Urothelium cell line (cell line): ENCODE measurements at places on chromosomes 6 and 20.

GRCh38 chr20:2692036-2692885 lies at the start of gene EBF4:
TSS of gene EBF4 (plus strand) at chr20:2692780. CDS start at chr20:2693646, 866 bp downstream.
- peak; percentile 88 for DNase-seq

DNA sequence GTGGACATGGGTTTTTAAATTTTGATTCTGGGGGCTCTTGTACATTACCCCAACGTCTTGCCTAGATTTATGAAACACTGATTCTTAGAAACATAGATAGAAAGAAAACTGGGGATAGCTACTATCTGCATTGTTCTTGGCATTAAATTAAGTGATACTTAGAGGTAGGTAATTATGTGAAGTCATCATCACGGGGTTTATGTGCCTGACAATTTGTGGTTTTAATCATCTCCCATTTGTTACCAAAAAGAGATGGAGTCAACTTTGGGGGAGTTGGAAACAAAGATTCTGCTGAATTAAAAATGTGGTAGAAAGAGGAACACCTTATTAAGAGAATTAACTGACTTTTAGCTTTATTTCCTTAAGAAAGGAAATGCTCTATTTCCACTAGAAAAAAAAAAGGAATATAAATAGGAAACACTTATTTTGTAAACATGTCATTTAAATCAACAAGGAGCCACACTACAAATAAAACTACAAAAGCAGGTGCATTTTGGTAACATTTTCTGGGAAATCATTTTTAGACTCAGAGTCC lies 5.6 kb downstream of the TNFAIP3 start:
- DNase-seq: no peak

GRCh38 chr20:20498076-20498861 lies 130.4 kb downstream of the INSM1 start:
- DNase-seq: no peak

DNA sequence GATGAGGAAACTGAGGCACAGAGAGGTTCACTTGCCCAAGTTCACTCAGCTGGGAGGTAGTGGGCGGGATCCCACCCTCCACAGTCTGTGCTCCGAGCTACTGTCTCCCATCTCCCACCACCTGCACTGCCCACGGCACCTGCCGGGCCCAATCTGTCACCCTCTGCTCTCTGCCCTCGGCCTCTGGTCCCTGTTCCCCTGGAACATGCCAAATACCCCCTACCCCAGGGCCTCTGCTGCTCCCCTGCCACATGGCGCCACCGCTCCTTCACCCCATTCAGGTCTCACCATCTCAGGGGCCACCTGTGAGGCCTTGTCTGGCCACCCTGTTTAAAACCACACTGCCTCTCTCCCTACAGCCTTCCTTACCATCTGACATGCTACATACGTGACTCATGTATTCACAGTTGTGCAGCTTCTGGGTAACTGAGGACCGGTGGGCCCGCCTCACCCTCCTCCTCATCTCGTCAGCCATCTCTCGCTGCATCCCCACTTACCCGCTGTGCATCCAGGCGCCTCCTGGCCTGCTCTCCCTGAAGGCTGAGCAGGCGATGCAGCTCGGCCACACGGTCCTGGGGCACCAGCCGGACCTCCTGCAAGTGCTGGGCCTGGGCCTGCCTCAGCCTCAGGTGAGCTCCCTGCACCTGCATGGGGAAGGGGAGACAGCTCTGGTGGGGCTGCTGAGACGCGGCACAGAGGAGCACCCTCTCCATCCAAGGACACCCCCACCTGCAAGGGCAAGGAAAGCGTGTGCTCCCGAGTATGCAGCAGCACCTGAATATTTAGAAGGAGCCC lies 50.6 kb downstream of the GINS1 start:
- no peak for DNase-seq

DNA sequence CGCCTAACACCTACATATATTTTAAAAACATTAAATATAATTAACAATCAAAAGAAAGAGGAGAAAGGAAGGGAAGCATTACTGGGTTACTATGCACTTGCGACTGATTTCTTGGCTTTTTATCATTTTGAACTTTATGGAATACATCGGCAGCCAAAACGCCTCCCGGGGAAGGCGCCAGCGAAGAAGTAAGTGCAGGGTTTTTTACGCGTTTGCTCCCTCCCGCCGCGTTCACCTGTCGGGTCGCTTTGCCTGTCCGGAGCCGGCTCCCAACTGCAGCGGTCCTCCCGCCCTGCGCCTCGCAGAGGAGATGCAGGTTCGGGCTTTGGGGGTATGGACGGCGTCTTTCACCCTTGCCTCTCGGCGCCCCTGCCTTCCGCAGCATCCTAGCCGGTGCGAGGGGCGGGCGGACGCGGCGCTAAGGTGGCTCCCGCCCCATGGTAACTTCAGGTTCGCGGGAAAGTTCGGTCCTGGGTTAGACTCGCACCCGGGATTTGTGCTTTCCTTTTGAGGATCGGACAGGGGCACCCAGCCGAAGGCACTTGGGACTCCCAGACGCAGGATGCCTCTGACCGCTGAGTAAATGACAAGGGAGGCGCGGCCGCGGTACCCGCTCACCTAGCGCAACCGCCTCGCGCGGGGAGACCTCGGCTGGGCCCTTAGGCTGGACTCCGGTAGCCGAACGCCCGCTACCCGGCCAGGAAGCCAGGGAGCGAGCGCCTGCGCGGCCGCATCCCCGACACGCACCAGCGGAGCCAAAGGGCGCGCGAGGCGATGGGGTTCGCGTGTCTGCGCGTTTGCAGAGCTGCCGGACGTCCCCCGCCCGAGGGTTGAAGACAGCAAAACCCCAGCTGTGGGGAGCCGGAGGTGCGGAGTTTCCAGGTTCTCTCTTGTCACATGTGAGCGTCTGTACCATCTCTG lies 891 bp downstream of the RSPO3 start:
- peak; percentile 20 for DNase-seq

GRCh38 chr6:118522422-118522821 lies 25.7 kb upstream of the PLN start:
- DNase-seq: no peak

- DNase-seq: no peak
Measured at GRCh38 chr6:145887969-145888368, 73.4 kb upstream of the FBXO30 start.
